ENCODE measurements at places on chromosomes 2 and 18.

DNA sequence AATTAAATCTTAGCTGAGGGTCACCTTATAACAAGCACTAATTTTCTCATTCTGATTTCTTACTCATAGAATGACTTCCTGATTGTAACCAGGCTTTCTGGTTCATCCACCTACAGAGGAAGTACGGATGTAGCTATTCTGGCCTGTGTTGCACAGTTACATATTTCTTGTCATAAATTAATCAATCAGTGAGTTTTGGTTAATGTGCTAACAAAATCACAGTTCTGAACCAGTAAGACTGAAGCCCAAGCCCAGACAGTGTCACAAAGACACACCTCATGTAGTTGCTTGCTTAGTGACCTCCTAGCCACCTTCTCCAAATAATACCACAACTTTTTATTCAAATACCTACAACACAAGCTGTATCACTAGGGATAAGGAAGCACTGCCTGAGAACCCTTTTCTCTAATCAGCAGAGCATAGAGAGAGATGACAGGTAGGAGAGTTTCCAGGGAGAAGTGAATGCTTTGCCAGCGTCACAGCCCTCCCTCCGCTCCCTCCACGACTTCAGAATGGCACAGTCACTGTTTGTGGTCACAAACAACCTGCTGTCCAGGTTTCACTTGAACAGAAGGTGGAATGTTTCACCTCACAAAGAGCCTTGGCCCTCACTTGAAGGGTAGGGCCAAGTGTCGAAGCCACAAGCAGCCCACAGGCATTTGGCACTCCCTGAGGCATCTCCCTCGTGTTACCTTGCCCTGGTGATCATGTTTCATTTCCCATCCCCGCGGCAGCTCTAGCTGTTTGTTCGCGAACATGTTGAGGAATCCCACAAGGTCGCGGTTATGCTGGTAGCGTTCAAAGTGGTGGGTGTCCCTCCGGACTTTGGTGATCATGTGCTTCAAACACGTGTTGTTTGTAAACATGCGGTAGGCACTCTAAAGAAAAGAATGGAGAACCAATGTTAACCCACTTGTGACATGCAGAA is 120.8 kb upstream of the STK17B start:
- no peak for DNase-seq

DNA sequence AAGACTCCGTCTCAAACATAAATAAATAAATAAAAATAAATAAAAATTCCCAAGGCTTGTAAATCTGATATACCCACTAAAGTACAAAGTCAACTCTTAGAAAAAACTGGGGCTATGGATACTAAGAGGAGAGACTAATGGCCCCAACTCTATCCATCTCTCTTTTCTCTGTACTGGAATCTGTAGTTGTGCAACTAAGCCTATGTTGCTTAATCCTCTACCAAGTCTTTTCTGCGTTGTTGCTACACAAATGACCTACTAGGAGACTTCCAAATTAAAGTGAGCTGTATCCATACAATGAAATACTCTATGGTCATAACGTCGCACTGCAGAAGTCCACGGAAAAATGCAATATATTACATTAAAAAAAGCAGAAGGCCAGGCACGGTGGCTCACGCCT is 8.1 kb downstream of the MRPS5 start:
- DNase-seq, result no peak

GRCh38 chr2:98502556-98503335 is 58.1 kb downstream of the INPP4A start:
- no peak for DNase-seq

- DNase-seq, result no peak
Measured at GRCh38 chr2:130339885-130340745, 2.6 kb upstream of the IMP4 start.

DNA sequence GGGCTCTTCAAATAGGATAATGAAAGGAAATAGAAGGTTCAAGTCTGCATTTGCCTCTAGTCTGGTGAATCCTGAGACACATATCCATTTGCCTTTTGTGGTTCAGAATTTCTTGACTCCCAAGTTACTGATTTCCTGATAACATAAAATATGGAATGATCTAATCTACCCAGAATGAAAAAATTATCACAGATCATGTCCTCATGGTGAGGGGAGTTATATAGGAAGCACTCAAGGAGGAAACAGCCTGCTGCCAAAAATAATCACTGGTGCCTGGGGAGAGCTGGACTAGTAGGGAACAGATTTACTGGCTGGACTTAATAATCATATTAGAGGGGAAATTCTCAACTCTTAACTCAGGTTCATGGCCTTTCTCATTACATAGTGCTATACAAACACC is 95.5 kb upstream of the STK17B start:
- DNase-seq, result no peak

GRCh38 chr2:236566596-236566995 is 3.0 kb upstream of the ACKR3 start:
- no peak for DNase-seq

DNA sequence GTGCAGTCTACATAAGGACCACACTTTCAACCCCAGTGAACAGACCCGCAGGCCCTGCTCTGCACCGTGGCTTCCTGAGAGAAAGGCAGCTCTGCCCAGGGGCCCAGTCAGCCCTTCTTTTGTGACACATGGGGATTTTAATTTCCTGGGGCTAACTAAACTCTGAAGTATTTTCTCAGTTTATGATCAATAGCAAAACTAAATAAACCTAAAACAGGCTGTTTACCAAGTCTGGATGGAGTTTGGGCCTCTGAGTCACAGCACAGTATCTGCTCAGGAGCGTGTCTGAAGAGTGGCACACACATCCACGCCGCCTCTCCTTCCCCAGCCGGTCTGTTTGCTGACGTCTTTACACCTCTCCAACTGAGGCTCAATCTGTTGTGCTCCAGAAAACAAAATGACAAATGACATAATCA is 72.3 kb downstream of the LDLRAD4 start:
- no peak for DNase-seq

DNA sequence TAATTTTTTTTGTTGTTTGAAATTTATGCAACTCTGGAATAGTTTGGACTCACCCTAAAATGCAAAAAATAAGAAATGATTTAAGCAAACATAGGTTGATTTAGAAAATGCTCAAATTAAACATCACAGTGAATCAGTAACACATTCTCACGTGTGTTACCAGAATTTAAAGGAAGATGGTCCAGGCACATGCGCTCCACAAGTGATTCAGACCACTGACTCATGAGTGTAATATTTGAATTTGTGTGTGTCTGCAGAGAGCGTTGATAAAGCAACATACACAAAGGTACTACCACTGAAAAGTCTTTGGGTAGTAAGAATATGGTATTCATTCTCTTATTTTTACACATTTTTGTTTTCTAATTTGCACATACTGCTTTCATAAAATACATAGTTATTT is 7.9 kb downstream of the SS18 start:
- no peak for DNase-seq

- no peak for DNase-seq
Measured at GRCh38 chr2:30695749-30696148, 111.5 kb downstream of the CAPN13 start.

All from esophagus squamous epithelium (tissue), 5 donors.